GDM1 (cell line): ENCODE measurements at places on chromosomes 16 and 17.

DNA sequence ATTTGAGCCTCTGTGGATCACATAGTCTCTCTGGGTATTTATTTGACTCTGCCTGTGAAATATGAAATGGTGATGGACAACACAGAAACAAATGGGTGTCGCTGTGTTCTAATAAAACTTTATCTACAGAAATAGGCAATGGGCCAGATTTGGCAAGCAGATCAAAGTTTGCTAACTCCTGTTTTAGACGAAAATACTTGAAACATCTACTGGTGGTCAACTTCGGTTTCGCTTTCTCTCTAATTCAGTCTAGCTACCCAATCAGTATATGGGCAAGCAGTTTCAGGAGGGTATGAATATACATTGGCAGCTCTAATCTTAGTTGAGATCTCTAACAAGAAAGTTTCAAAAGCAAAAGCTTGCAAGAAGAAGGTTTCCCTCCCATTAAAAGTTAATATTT, 60.1 kb upstream of the DYNLRB2 start:
- DNase-seq, result no peak

GRCh38 chr17:1032391-1032790, 35.5 kb downstream of the TIMM22 start:
- DNase-seq, result no peak

- no peak for DNase-seq
Measured at GRCh38 chr16:8713635-8714172, 39.3 kb downstream of the ABAT start.

DNA sequence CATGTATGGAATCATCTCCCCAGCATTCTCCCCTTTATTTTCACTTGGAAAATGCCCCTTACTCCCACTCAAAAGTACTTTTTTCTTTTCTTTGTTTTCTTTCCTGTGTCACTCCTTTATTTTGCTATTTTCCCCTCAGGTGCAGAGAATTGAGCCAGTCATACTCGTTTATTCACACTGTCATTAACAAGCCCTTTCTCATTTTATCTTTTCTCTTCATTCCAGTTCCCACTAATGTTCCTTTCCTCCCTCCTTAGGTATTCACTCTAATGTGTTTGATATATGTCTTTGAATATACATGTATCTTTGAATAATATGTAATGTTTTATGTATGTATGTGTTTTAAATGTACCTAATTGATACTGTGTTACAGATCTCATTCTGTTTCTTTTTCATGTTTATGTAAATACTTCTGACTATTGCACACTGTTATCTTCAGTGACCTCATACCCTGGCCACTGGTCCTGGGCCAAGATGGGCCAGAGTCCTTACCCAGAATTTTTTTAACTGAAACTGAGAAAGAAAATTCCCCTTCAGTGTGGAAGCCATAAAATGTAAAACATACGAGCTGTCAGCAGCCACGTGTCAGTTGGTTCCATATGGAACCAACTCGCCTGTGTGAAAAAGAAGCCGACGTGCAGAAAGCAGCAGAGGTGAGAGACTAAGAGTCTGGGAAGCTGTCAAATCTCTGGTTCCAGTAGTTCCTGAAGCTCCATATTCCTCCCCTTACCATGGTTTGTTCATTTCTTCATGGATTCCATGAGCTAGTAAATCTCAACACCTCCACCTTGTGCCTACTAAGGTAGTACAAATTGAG, 5.8 kb downstream of the SRR start:
- DNase-seq, result no peak

DNA sequence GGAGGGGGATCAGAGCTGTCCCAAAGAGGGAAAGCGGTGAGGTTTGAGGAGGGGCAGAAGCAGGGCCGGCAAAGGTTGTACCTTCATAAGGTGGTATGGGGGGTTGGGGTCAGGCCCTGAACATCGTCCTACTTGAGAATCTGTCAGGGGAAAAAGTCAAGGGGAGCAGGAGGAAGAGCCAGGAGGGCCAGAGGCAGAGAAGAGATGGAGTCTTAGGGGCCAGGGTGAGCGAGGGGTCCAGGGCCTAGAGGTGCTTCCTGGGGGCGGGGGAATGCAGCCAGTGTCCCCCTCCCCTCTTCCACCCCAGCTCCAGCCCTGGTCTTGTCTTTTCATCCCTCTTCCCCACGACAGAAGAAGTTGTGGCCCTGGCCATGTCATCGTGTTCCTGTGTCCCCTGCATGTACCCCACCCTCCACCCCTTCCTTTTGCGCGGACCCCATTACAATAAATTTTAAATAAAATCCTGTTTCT, 1.3 kb upstream of the PRRT2 start:
- no peak for DNase-seq
